Ovary (tissue), 10 donors: ENCODE measurements at places on chromosomes 5 and 9. TPM values are rescaled to one million over a fixed set of nuclear protein-coding genes. Genes with fewer than 3 reads are reported as not detected.

Gene SMIM33
- not detected for total RNA-seq

Gene IFNA13
- total RNA-seq: not detected

Gene NRARP
- 3.7 TPM for total RNA-seq

Gene PELO
- 19.0 TPM for total RNA-seq

Gene RNF180
- 23.2 TPM for total RNA-seq

Gene FST
- 3.5 TPM for total RNA-seq

Gene PCDHAC1
- total RNA-seq: 0.68 TPM

Gene FCN2
- 1.1 TPM for total RNA-seq

Gene SLC4A9
- not detected for total RNA-seq

Gene TICAM2
- 4.9 TPM for total RNA-seq

Gene PCDHB4
- 6.7 TPM for total RNA-seq

DNA sequence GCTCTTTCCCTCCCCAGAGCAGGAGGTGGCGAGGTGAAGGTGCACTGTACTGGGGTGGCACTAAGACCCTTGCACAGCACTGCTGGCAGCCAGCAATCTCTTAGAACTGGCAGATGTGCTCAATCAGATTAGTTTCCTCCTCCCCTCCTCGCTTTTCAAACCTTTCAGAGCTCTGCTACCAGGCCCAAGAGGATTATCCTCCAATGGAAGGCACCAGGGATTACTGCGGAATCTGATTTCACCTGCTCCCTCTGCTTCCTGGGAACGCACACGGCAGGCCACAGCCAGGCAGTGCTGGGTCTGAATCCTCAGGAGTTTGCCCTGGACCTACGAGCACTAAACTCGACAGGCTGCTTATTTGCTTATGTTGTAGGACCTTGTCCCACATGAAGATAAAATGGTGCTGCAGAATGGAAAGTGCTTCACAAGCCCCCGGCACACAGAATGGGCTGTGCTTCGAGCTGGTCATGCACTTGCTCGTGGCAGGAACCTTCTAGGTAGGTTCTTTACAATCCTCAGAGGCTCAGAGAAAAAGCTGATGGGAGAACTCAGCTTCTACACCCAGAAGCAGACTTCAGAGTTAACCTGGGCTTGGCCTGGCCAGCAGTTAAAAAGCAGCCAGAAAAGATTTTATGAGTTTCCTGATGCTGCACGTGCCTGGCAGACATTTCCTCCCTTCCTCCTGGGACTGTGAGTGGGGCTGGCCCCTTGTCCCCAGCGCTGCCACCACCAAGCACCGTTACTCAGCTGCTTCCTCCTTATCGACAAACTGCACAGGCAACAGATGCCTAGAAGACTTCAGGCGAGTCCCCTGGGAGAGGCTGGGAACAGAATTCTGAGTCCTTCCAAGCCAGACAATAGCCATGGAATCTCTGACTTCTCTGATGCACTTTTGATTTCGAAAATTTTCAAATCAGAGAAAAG lies 33.1 kb downstream of the FABP6 start:
- DNase-seq: no peak

GRCh38 chr5:57675236-57675635 lies 192.6 kb upstream of the ACTBL2 start:
- no peak for DNase-seq

DNA sequence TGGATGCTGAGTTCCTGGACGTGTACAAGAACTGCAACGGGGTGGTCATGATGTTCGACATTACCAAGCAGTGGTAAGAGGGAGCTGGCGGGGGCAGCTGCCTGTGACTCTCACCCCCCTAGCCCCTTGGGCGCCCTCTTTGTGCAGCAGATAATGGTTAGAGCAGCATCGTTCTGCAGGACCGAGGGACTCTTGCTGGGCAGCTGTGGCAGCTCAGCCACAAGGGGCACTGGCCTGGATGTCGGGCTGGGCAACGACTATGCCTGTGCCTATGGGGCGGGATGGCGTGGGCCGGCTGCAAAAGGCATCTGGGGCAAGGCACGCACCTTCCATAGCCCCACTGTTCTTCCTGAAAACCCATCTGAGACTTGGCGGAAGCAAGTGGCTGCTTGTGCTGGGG lies 12.9 kb upstream of the AJM1 start:
- DNase-seq: no peak

DNA sequence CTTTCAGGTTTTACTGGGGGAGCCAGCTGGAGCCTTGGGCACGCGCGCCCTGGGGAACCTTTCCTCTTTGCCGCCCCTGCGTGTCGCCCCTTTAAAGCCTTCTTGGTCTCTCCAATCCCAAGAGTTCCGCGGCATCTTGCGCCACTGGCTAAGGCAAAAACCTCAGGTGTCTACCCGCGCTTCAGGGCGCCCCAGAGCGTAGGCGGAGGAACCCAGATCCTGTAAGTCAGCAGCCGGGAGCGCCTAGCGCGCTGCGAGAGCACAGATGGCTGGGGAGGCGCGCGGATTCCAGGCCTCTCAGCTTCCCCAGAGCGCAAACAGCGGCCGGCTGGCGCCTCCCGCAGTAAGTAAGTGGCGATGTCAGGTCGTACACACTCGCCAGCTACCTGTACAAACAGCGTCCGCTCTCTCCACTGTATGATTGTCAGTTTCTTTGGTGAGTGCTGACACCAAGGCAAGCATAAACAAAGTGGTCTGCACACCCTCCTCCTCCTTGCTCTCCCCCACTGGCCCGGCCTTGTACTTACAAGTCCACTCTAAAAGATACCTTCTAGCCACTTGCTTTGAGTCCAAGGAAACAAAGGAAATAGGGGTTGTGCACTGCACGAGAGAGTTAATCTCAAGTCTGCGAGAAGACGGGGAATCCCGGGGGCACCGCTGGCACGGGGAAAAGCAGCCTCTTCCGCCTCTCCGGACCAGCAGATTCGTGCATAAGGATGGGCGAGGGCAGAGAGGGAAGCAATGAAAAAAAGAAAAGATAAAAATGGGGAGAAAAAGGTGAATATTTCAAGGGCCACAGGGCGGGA lies 2.9 kb downstream of the HTR1A start:
- peak; percentile 53 for DNase-seq

DNA sequence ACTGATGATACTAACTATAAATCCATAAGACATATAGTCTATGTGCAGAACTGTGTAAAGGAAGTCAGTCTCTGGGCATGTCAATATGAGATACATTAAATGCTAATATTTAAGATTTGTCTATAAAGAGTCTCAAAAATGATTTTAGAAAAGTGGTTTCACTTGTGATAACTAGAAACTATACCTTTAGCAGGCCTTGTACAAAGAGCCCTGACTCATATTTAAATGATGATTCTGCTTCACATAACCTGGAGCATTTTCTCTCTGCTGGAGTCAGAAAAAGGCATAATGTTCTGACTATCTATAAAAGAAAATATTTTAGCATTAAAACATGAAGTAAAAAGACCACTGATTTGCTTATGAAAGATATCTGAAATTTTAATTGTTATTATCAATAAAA lies 15.0 kb downstream of the C9orf72 start:
- DNase-seq: no peak

GRCh38 chr5:124698770-124699169 lies 47.7 kb downstream of the ZNF608 start:
- DNase-seq: no peak

GRCh38 chr9:98176391-98177259 lies 15.8 kb downstream of the CORO2A start:
- DNase-seq: no peak

- no peak for DNase-seq
These were observed 119.1 kb downstream of the SLIT3 start for GRCh38 chr5:169181814-169182213.

GRCh38 chr5:131536850-131537448 lies 98.1 kb downstream of the RAPGEF6 start:
- DNase-seq: no peak

DNA sequence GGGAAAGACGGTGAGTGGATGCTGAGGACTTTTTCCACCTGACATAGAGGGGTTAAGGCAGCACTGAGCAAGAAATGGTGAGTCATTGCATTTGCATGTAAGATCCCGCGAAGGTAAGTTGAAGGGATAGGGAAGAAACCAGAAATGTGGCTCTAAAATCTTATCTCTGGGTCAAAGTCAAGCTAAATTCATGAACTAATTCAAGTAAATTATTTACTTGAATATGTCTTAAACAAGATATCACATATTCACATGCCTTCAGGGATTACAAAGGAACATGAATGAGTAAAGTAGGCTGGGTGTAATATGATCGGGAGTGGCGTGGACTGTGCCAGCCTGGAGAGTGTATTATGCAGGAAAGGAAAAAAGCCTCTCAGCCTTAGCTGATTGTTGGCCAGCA lies 74.4 kb upstream of the EQTN start:
- DNase-seq: no peak

- DNase-seq: no peak
These were observed 73.4 kb upstream of the ANKH start for GRCh38 chr5:14944996-14945395.

- no peak for DNase-seq
These were observed 9.3 kb upstream of the MEGF9 start for GRCh38 chr9:120723565-120723964.

DNA sequence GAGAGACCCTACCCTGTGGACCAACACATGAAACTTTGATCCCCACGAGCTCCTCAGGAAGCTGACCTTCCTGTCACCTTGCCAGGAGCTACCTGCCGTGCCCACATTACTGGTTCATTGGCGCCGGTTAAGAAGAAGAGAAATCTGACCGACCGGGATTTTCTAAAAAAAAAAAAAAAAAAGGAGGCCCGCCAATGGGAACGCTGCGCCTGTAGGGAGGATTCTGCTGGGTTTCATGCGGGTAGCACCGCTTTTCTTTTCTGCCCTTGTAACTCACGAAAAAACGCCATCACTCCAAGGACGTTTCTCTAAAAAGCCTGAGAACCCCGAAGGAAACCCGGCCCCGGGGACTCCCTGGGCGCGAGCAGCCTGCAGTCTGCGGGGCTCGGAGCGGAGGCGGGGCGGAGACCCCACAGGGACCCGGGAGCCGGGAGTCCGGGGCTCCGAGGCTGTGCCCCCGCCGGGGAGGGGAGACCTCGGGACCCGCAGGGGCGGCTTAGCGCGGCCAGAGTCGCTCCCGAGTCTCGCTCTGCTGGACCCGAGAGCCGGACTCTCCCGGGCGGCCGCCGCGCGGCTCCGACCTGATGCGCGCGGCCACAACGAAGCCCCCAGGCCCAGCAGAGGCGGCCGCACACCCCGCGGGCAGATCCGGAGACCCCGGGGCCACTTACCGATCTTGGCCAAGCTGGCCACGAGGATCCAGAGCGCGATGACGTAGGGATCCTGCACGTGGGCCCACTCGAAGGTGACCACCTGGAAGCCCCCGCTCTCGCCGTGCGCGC lies 617 bp downstream of the SLC9A3 start:
- DNase-seq: no peak

GRCh38 chr5:151026088-151026487 lies 5.7 kb downstream of the GPX3 start:
- no peak for DNase-seq

DNA sequence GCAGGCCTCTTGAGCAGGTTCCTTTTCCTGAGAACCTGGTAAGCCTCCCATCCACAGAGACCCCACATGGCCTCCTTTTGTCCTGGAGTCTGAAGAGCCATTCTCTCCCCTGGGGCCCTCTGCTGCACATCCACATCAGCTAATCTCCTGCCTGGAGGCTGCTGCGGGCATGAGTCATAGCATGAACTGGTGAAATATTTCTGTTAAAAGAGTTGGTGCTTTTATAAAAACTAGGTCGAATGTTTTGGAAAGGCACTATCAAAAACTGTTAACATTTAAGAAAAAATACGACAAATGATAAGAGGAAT lies 399.4 kb downstream of the CTNND2 start:
- DNase-seq: no peak

GRCh38 chr5:107630184-107630583 lies 40.6 kb downstream of the EFNA5 start:
- no peak for DNase-seq

GRCh38 chr9:19192202-19193028 lies 38.1 kb upstream of the DENND4C start:
- no peak for DNase-seq

GRCh38 chr5:73853091-73853490 lies 227.1 kb downstream of the ARHGEF28 start:
- DNase-seq: no peak

- no peak for DNase-seq
These were observed 35.7 kb upstream of the TMEM161B start for GRCh38 chr5:88304356-88304755.

GRCh38 chr5:100772548-100772947 lies 130.5 kb downstream of the ST8SIA4 start:
- no peak for DNase-seq

DNA sequence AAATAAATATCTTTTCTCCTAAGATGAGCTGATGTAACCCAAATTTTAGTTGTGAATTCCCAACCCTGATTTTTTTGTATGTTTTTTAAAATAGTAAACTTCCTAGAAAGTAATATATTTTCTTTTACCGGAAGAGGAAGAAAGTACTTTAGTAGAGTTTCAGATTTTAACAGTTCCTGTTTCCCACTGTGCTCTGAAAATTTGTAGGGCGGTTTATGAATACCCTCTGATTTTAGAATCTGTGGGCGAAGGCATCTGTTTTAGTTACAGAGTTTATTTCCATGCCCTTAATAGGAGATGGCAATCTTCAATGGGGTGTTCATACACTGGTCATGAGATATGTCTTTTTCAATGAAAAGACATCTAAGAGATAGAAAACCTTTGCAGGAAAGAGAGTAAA lies 3.7 kb upstream of the HOMER1 start:
- DNase-seq: no peak
